Astrocyte of the cerebellum (primary cell): ENCODE measurements at places on chromosomes 7 and 10.

DNA sequence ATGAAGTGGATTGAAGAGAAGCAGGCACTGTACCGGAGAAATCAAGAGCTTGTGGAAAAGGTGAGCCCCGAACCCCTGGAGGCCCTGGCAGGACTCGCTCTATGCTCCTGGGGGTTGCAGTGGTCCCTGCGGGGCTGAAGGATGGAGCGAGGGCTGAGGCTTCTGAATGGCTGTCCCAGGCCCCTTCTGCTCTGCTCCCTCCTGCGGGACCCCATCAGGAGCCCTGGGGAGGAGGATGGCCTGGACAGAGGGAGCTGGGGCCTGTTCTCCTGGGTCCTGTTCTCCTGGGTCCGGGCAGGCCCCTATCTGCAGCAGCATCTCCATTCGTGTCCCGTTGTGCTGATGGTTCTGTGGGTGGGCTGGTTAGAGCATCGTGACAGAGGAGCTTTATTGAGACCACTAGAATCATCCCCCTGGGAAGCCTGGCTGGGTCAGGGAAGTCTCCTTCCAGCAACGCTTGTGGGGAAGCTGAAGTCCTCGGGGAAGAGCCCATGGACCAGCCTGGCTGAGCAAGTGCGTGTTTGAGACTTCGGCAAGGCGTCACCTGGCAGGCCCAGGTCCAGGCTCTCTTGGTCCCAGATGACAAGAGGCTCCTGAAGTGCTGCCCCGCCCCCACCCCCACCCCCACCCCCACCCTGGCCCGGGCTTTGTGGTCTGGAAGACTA lies 41.1 kb upstream of the DPYSL4 start:
- no peak for DNase-seq

GRCh38 chr7:91569728-91570457 lies 305.7 kb downstream of the FZD1 start:
- no peak for DNase-seq

DNA sequence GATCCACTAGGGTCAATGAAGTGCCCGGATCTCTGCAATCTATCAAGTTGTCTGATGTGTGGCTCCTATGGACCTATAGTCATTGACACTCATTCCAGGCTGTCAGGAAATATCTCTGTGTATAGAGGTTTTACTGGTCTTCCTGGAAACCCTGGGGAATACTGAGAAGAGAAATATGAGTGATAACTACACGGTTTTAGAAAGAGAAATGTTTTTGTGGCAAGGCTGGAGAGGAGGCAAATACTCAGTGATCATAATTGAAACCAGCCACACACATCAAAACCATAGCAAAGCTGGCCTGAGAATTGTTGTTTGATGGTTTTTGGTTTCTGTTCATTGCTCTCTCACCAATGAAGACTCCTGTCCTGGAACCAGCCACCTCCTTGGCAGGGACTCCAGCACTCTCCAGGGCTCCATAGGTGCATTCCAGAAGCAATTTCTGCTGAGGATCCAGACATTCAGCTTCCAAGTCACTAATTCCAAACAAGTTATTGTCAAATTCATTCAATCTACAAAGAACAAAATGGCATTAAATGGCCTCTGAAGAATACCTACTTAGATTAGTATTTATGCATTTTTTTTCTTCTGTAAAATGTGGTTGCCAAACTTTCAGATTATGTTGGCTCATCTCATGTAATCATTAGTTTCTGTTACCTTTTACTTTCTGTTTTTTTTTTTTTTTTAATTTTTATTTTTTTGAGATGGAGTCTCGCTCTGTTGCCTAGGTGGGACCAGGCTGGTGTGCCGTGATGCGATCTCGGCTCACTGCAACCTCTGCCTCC lies 108.6 kb upstream of the ABI1 start:
- DNase-seq, result peak; percentile 33

GRCh38 chr10:69726850-69727249 lies 74.9 kb upstream of the COL13A1 start:
- DNase-seq, result no peak

- no peak for DNase-seq
Measured at GRCh38 chr10:133309720-133310398, 1.1 kb downstream of the ZNF511 start.

GRCh38 chr7:82481499-82482097 lies 38.0 kb upstream of the CACNA2D1 start:
- DNase-seq, result peak; percentile 9

DNA sequence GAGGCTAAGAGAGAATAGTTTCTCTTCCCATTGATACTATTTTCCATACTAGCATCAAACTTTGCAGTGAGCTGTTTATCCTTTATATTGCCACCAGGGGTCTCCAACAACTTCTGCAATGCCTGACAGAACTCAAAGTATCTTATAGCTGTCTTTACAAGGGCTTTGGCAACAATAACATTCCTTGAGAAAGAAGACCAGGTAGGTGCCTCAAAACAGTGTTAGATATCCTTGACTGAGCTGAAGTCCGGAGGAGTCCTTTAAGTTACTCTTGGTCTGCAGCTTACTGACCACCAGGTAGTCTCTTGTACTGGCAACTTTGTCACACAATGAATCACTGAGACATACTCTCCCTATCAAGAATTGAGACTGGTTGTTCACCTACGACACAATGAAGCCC lies 30.0 kb upstream of the TES start:
- DNase-seq, result peak; percentile 50

DNA sequence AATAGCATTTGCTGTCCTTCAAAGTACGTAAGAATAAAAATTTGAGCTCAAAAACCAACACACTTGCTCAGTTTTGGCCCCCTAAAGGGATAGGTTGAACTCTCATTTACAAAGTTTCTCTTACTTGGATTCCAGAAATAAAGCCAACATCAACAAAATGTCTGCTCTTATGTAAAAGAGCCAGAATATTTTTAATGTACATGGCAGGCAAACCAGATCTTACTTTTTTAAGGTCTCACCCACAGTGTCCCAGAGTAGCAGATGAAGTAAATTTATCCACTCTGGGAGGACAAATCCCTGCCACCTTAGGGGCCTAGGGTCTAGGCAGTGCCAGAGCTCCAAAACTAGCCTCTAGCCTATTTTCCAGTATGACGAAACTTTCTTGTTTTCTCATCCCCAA lies 159.6 kb downstream of the SKAP2 start:
- DNase-seq, result peak; percentile 28

DNA sequence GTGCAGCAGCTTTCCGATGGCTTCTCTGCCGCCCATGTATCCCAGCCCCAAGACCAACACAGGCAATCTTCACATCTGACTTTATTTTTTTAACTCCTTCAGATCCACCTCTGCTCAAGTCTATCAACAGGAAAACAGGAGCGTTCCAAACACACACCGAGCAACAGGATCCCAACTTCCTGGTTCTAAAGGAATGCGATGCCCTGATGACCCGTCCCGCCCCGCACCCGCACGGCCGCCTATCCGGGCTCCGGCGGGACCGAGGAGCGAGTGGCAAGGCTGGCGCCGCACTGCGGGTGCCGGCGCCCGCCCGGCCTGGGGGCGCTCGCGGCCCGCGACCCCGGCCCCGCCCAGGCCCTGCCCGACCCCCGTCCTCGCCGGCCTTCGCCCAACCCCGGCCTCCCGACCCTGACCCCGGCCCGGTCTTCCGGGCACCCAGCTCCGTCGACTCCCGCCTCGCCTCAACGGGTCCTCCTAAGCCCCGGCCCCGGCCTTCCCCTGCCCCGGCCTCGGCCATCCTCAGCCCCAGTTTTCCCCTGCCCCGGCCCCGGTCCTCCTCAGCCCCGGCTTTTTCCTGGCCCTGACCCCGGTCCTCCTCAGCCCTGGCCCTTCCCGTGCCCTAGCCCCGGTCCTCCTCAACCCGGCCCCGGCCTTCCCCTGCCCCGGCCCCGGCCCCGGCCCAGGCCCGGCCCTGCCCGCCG lies 730 bp downstream of the LARP4B start:
- no peak for DNase-seq

DNA sequence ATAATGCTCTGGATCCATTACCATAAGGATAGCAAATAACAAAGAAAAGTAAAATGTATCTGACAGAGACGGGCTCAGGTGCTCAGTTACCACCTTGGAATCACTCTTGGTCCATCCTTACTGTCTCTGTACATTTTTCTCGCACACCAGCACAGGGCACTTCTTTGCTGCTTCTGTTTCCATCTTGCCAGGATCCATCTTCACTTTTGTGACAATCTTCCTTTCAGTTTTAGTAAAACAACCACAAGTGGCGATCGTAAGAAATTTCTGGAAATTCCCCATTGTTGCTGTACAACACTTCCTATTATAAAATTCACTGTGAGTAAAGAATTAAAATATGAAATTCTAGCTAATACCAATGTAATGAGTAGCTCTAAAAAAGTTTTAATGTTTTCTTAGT lies 695.5 kb downstream of the GRM8 start:
- DNase-seq, result no peak

GRCh38 chr10:11135709-11136108 lies 118.0 kb downstream of the CELF2 start:
- DNase-seq, result no peak

DNA sequence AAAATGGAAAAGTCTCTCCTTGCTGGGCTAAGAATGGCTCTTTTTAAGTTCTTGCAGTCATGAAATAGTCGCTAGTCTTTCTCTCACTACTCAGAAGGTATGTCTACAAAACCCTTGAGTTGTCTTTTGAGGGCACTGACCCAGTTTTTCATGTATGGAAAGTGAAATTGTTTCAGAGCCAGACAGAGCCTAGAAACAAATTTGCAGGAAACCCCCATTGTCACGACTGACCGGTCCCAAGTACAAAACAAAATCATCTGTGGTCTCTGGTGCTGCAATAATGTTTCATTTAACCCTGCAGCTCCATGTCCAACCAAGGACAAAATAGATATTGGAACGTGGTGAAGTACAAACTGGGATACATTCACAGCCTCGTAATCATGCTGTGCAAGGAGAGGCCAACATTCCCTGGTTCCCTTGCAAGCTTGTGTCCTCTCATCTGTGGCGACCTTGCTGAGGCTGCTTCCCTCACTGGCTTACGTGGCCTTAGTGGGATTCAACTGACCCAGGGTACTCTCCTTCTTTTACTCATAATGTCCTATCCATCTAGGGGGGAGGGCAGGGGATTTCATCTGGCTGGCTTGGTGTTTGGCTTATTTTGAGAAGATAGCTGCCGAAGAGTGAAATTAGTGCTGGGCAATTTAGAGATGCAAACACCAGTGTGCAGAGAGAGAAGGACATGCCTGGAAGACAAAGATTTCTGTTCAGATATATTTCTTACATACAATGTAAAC lies 172.5 kb downstream of the IPMK start:
- no peak for DNase-seq

GRCh38 chr7:104552102-104552501 lies 223.7 kb downstream of the LHFPL3 start:
- DNase-seq, result peak; percentile 23

- peak; percentile 3 for DNase-seq
Measured at GRCh38 chr7:46604241-46604661, 683.2 kb upstream of the IGFBP3 start.

GRCh38 chr10:86017841-86018734 lies 348.5 kb downstream of the GRID1 start:
- DNase-seq, result no peak

GRCh38 chr7:710161-710560 lies 16.3 kb upstream of the DNAAF5 start:
- DNase-seq, result no peak

- no peak for DNase-seq
Measured at GRCh38 chr7:49776994-49777393, 3.6 kb downstream of the VWC2 start.

DNA sequence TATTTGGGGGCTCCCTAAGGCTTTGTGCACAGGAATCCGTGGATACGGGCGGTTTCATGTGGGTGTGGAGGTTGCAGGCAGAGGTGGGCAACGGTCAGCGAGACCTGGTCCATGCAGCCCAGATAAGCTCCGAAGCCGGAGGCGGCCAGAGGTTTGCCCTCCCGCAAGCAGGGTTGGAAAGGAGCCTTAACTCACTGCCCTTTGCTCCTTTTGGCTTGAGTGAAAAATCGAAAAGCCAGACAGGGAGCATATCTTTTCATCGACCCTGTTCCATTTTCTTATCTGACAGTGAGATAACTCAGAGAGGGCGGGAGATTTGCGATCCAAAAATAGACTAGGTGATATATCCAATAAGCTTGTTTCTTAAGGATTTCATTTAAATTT lies 1.5 kb downstream of the GRM3 start:
- no peak for DNase-seq

DNA sequence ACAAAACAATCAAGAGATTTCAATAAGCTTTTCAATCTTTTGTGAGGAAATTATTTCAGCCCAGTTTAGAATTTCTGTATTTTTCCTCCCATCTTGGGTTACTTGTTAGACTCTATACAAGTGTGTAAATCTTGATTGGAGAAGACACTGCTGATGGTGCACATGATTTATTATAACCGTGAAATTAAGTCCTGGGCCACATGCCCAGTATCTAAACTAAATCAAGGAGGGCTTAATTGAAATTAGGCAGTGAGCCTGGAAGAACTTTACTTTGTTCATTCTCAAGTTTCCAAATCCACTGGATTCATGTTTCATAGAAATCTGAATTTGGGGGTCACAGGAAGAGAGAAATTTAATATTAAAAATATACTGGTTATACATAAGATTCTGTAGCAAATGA lies 44.5 kb downstream of the CSTF2T start:
- DNase-seq, result peak; percentile 36

- DNase-seq, result no peak
Measured at GRCh38 chr7:29123626-29124190, 22.6 kb downstream of the CPVL start.

DNA sequence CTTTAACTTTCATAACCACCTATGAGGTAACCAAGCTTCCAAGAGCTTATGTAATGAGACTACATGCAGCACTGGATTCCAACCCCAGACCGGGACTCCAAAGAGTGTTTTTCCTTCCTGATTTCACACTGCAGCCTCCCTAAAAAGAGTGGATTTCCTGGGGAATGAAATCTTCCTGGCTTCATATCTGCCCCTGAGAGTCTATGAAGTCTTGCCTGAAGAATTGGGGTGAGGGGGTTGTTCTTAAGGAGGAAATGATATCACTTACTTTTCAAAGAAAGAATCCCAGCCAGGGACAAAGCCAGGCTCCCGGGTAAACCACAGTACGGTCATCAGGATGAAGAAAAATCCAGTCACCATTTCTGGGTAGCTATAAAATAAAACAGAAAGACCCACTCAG lies 29.7 kb downstream of the STMP1 start:
- no peak for DNase-seq

- DNase-seq, result peak; percentile 84
Measured at GRCh38 chr7:105782391-105783042, 93.9 kb downstream of the ATXN7L1 start.

DNA sequence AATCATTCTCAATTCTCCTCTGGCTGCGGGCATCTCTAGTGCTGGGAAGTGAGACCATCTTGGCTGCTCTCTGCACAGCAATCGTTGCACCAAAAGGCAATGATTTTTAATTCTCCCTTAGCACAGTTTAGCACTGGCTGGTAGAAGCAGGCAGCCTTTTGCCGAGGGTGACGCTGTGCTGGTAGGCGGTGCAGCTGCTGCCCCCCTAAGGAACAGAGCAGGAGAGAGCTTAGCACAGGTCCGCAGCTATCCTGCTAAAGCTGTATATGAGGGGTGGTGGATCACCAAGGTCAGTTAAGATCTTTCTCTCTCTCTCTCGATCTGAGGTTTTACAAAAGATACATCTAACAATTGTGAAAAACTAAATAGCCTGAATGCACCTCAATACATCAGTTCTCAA lies 390.1 kb downstream of the GATA3 start:
- DNase-seq, result no peak

GRCh38 chr10:24119896-24120295 lies 89.0 kb upstream of the KIAA1217 start:
- DNase-seq, result no peak

- DNase-seq, result no peak
Measured at GRCh38 chr7:27150568-27151340, 1.6 kb downstream of the HOXA3 start.
